Activated T-helper 2 cell treated with anti-CD3 and anti-CD28 coated beads, Interferon-gamma antibody, Interleukin-2, Interleukin-4, amounts not matched to agents 10 μg/mL and 5 μg/mL and 100 μg/mL, durations not matched to agents 14 hours and 24 hours and 36 hours (primary cell): ENCODE measurements at places on chromosomes 1 and 21. TPM values are rescaled to one million over a fixed set of nuclear protein-coding genes. Genes with fewer than 3 reads are reported as not detected.

GRCh38 chr1:201921952-201922558, 24.3 kb downstream of the LMOD1 start:
- H3K4me1 ChIP-seq, result no peaks in the 10 kb centered on the region
- no peak overlapping the region for H3K27ac ChIP-seq
- no peaks in the 10 kb centered on the region for H3K36me3 ChIP-seq
- no peak overlapping the region for H3K4me3 ChIP-seq

DNA sequence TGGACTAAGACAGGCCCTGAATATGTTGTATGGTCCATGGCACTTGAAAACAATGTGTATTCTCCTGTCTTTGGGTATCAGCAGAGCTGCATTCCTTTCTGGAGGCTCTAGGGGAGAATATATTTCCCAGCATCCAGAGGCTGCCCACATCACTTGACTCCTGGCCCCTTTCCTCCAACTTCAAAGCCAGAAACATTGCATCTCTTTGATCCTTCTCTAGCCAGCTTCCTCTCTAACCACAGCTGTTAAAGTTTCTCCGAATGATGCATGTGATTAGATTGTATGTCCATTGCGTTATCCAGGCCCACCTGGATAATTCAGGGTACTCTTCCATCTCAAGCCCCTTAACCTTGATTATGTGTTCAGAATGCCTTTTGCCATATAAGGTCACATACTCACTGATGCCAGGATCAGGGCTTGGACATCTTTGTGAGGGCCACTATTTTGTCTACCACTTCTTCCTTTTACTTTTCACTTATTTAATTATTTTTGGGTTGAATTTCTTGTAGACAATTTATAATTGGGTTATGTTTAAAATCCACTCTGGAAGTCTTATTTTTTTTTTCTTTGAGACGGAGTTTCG, 5.3 kb downstream of the CHD1L start:
- no peak for DNase-seq
- H3K36me3 ChIP-seq, result peaks cover 30% of the 10 kb centered on the region
- peaks cover 52% of the 10 kb centered on the region for H3K4me1 ChIP-seq
- no peak overlapping the region for H3K4me3 ChIP-seq
- no peaks in the 10 kb centered on the region for H3K27me3 ChIP-seq

- DNase-seq, result no peak
- no peaks in the 10 kb centered on the region for H3K36me3 ChIP-seq
- H3K4me1 ChIP-seq, result peaks cover 16% of the 10 kb centered on the region
These were observed 615 bp downstream of the GPR161 start for GRCh38 chr1:168135921-168136708.

DNA sequence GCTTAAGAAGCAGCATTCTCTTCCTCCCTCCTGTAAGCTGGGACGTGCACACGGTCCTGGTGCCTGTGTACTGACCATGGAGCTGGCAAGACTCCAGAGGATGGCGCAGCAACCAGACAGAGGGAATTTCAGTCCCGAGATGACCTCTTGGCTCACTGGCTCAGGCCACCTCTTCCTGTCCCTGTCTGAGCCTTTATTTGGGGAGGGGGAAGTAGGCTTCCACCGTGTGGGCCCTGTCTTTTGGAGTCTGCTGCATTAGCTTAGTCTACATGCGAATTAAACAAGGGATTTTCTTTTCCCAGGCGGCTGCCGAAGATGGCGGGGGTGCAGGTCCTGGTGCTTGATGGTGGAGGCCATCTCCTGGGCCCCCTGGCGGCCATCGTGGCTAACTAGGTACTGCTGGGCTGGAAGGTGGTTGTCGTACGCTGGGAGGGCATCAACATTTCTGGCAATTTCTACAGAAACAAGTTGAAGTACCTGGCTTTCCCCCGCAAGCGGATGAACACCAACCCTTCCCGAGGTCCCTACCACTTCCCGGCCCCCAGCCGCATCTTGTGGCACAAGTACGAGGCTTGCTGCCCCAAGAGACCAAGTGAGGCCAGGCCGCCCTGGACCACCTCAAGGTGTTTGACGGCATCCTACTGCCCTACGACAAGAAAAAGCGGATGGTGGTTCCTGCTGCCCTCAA, 10.2 kb downstream of the IL24 start:
- DNase-seq, result no peak
- peaks cover 71% of the 10 kb centered on the region for H3K36me3 ChIP-seq
- no peak overlapping the region for H3K27ac ChIP-seq
- peaks cover 41% of the 10 kb centered on the region for H3K4me1 ChIP-seq
- H3K4me3 ChIP-seq, result no peak overlapping the region

Gene MTOR
- total RNA-seq, result 43.3 and 44.5 TPM in 2 replicates

Gene TDRD10
- total RNA-seq, result not detected in 2 replicates

Gene IFI6
- total RNA-seq, result 35.0 and 35.2 TPM in 2 replicates
